K562 (cell line): ENCODE measurements at places on chromosomes 5 and 9.

GRCh38 chr5:107803728-107804127 is 133.0 kb upstream of the EFNA5 start:
- DNase-seq: no peak

DNA sequence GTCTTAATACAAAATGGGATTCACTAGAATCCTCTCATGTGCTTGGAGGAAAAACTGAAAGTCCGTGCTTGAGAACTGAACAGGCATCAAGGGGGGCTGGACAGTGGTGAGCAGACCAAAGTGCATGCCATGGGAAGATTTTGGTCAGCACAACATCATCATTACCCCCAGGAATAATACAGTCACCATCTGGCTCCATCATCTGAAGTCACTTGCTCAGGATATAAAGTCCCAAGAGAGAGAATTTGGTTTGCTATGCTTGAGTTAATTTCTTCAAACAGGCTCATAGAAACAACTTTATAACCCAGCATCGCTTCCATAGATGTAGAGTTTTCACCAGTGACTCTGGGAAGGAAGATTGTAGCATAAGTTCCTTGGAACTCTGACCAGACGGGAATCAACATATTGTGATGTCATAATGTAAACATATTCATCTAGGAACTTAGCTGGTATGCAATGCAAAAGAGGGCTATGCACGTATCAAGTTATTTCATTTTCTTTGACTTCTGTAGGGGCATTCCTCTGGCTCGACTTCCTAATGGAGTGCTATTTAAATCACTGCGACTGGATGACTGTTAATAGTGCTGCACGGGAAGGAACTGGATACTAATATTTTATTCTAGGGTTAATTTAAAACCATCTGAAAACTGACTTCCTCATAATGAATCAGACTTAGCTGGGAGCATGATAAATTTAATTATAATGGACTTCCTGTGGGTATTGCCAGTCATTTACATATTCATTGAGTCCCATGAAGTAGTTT is 145.2 kb downstream of the MTRR start:
- no peak for DNase-seq

DNA sequence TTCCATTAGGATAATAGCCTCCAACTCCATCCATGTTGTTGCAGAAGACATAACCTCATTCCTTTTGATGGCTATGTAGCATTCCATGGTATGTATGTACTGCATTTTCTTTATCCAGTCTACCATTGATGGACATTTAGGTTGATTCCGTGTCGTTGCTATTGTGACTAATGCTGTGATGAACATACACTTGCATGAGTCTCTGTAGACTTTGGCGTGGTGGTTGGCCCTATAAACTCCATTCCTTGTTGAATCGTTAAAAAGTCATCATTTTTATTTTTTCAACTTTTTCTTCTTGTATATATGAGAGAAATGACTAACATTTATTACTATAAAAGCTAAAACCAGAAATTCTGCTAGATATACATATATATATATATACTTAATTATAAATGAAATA is 1491.9 kb upstream of the CDH6 start:
- DNase-seq: no peak

DNA sequence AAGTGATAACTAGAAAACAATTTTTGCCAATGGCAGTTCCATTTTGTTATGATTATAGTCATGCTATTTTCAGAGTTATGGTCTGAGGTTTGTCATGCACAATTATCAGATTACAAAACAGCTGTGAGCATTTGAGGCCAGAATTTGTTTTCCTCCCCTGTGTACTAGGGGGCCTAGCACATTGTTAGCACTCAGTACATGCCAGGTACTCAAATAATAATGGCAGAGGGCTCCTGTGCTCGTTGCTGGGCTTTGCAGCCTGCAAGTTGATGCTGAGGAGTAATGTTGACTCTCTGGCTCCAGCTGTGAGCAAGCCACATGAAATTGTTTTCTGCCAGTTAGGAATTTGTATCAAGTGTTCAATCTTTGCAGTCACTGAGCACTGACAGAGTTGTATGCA is 6.9 kb downstream of the DNAI1 start:
- no peak for DNase-seq

DNA sequence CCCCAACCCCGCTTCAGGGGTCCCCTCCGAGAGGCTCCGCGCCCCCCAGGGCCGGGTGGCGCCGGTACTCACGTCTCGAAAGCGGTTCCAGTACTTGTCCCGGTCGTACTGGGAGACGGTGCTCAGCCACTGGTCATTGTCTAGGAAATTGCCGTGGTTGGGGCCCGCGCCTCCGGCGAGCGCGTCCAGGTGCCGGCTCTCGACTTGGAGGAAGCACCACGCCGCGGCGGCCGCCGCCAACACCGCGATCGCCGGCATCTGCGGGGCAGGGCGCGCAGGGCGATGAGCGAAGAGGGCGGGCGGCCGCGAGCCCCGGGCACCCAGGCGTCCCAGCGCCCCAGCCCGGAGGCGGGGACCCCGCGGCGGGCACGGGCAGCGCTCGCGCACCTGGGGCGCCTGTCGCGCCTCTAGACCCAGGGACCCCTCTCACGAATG is 808 bp downstream of the SPOCK1 start:
- no peak for DNase-seq

DNA sequence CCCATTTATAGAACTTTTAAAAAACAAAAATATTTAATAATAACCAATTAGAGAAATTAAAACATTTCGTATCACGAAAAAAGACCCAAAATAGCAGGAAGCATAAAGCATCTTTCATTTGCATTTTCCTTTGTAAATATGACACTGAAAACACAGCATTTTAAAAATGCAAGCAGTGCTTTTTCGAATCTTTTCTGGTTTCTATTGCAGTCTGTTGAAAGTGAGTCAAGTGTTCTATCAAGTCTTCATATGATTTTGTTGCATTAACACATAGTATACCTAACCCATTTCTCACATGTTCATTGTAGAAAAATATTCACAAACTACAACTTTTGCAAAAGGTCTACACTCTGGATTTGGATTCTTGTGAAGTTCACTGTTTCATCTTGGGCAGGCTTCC is 198.8 kb downstream of the SEMA5A start:
- DNase-seq: no peak

DNA sequence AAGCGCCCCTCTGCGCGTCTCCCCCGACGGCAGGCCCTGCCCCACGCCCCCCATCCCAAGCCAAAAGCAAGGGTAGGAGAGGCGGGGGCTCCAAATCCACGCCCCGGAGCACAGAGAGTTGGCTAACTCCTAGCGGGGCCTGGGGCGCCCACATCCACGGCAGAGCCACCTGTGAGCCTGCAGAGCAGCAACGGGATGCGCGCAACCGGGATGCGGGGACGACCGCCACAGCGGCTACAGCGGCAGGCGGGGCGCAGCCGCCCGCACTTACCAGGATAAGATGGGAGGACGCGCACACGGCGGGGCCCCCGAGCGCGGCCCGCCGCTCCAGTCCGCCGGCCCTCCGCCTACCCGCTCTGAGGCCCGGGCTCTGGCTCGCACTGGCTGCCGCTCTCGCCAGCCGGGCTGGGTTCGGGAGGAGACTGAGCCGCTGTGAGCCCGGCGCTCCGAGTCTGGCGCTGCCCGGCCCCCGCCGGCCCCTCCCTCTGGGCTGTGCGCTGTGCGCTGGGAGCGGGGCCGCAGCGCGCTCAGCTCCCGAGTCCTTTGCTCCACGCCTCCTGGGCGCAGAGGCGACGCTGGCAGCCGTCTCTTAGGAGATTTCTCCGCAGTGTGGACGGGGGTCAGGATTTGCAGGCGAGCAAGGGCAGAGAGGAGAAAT is at the start of gene SLC24A2:
Gene SLC24A2, minus strand, starts transcription at position 424 of the 658 bp plus-strand sequence.
- DNase-seq: no peak

DNA sequence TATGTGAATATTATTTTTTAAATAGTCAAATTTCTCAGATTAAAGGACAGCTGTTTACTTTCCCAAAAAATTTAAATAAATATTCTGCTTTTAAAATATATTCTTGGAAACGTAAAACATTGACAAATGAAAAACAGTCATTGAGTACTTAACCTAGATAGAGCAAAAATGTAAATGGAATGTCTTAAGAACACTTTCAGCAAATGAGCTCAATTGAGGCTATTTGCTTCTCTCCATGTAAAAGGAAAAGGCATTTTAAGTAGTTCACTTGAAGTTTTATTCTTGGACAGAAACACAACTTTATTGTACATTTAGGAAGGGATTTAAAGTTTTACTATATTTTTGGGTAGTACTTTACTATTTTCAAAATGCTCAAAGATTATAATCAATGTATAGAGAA is 983.6 kb upstream of the TYRP1 start:
- DNase-seq: no peak

DNA sequence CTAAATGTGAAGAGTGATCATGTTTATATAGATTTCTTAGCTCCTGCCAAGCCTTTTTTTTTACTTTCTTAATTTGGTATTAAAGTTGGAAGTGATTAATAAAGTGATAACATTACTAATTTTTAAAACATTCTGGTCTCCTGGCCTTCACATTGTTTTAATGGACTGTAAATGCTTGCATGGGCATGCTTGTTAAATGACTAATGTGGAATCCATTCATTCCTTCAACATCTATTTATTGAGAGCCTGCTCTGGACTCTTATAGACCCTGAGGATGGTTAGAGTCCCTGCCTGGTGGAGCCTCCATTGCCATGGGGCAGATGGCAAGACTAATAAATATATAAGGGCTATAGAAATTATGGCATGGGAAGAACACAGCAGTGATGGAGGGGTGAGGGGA is 103.5 kb downstream of the NTRK2 start:
- no peak for DNase-seq

DNA sequence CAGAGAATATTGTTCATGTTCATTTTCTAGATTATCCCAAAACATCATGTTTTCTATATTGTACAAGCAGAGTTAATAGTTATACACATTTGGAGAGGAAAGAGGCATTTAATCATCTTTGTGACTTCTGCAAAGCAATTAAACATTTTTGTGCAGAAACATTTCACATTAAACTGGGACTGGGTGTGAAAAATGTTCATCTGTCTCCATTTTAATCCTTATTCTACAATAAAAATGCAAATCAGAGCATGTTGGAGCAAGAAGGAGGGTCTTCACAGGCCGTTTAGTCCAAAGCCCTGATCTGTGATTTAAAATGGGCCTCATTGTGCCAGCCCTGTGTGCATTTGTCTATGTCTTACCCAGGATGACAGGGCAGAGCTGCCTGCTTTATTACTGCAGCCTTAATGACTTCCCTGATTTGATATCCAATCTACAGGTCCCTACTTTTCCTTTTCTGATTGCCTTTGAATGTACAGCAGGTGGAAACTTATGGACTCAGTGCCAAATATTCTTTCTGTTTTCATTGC is 183.5 kb downstream of the CAVIN4 start:
- DNase-seq: no peak

- peak; percentile 12 for DNase-seq
Observed at GRCh38 chr5:111513131-111513520, 791 bp upstream of the STARD4 start.
